ENCODE measurements at places on chromosomes 11 and 22.

DNA sequence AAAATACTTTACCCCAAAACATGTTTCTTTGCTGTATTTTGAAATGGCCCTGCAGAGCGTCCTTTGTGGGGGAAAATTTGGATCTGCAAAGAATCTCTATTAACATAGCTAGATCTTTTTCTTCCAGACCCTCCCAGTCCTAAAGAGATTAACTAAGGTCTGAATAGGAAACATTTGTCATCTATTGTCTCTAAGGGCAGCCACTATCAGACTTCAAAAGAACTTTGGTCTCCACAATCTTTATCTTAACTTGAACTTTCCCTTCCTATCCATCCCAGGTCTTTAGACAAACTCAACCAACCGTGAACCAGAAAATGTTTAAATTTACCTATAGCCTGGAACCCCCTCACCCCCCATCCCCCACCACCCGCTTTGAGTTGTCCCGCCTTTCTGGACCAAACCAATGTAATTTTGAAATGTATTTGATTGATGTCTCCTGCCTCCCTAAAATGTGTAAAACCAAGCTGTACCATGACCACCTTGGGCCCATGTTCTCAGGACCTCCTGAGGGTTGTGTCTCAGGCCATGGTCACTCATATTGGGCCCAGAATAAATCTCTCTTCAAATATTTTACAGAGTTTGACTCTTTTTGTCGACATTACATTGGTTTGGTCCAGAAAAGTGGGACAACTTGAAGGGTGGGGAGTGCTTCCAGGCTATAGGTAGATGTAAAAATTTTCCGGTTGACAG, 3.5 kb upstream of the KRTAP5-9 start:
- DNase-seq = no peak

DNA sequence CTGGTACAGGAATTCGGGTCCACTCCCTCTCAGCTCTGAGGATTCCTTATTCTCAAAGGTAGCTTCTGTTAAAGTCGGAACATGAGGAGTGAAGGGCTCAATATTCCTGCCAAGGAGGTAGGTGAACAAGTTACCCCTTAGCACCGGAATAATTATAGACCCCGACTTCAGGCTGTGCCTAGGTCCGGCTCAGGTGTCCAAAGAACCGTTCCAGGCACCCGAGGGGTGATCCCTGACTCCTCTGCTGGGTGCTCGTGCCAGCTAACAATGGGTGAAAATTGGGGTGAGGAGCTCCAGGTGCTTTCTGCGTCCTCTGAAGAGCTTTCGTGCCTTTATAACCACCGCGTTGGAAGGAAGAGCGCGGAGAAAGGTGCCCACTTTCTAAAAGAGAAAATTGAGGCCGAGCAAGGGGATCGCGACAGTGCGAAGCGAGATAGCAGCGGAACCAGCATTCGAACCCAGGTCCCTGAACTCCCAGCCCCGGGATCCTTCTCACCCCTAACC, 393 bp downstream of the CYB561A3 start:
- DNase-seq = no peak

DNA sequence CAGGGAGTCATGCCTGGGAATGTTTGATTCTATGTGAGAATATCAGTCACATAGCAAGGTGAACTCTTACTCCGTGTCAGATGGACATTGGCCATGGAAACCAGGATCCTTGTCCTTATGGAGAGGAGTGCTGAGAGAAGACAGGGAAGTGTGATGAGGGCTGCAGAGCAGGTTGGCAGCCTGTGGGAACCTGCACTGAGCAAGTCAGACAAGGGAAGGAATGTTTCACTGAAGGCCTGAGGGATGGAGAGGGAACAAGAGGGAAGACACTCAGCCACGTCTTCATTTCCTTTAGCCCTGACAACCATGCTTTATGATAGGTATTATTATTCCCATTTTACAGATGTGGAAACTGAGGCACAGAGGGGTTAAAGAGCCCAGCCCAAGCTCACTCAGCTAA, 38.4 kb upstream of the HORMAD2 start:
- no peak for DNase-seq

DNA sequence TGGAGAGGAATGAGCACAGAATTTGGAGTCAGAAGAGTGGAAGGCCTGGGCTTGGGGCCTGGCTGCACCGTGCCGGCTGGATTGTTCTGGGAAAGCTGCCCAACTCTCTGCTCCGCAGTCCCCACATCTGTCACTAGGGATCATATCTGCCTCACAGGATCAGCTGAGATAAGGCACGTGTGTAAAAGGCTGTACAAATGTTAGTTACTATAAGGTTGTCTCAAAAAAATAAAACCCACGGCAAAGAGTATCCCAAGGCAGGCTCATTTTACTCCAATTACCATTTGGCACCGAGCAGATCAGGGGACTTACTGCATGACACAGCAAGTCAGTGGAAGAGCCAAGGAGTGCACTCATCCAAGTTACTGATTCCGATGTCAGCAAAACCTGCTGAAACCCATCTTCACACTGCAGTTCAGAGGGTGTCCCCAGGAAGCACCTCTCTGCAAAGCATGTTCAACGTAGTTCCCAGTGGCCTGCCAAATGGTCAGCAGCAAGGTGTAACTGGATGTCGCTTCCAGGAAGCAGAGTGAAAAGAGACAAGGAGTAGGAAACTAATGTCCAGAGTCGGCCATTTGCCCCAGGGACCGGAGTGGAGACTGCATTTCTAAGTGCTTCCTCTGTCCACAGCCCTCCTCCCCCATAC, 18.1 kb upstream of the MRTFA start:
- no peak for DNase-seq

DNA sequence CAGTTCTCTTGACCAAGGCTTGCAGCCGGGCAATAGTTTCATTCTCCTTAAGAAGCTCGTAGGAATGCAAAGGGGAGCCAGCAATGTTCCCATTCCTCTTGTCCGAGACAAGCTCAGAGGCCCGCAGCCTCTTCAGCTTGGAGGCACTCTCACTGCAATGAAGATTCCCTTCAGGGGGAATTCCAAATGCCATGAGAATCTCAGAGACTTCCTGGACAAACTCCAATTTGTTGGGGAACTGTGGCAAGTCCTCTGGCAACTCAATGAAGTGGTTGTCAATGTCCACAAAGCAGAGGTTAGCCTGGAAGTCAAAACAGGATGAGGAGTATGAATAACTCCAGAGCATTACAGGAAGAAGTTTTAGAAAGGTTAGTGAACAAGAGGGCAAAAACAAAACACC, 84.4 kb downstream of the DENND5A start:
- DNase-seq = no peak

DNA sequence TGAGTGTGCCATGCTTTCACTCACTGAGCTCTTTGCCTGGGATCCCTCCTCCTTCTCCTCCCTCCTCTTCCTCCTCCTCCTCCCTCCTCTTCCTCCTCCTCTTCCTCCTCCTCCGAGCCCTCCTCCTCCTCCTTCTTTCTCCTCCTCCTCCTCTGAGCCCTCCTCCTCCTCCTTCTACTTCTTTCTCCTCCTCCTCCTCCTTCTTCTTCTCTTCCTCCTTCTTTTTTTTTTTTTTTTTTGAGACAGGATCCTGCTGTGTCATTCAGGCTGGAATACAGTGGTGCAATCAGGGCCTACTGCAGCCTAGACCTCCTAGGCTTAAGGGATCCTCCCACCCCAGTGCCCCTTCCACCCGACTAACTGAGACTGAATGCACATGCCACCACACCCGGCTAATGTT, 62.3 kb downstream of the DEUP1 start:
- no peak for DNase-seq

DNA sequence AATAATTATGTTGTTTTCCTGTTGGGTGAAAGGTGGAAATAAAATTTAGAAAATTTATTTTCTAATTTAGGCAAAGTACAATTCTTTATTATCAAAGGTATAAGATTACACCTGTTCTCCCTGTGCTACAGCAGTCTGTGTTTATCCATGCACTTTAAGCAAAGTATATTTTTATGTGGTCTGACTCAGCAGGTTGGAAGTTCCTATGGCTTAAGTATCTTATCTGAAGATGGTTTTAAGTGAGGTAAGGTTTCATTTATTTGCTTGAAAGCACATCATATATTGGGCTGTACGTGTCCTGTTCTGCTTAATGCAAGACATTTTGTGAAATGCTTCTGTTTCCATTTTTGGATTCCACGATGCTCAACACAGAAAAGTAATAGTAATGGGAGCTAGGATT, 14.6 kb downstream of the PPME1 start:
- DNase-seq = no peak

DNA sequence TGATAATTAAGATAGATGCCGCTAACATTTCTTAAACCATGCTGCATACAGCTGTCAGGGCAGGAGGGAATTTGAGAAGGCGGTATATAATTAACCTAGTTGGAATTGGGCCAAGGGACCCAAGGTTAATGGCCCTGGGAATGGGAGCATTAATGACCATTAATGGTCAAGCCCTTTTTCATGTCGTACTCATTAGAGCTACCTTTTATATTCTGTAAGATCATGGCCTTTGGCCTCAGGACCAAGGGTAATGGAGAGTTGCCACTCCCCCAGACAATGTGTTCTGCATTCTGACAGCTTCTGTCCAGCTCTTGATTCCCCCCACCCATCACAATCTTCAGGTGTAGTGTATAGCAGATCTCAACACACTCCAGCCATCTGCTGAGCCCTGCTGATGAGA, 111.6 kb downstream of the NTM start:
- DNase-seq = no peak

DNA sequence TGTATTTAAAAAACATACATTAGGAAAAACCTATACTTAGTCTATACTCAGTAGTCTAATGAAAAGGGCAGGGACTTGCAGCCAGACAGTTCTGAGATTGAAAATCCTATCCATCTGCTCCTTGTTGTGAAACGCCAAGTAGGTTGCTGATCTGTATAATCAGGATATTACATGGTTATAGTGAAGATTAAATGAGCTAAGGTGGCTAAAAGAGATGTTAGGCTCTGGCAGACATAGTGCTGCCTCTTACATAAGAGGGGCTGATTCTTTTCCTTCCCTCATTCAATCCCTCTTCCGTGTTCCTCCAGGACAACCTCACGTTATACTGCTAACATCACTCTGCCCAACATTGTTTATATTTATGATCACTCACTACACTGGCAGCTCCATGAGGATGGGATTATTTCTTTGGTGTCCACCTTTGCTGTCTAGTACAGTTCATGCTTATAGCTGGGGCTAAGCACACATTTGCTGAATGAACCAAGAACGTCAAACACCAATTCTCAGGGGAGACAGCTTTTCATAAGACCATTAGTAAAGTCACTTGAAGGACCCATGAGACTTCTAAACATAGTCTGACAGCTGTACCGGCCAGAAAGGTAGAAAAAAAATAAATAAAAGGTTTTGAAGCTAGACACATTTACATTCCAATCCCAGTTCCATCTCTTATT, 46.3 kb downstream of the GAB2 start:
- no peak for DNase-seq

DNA sequence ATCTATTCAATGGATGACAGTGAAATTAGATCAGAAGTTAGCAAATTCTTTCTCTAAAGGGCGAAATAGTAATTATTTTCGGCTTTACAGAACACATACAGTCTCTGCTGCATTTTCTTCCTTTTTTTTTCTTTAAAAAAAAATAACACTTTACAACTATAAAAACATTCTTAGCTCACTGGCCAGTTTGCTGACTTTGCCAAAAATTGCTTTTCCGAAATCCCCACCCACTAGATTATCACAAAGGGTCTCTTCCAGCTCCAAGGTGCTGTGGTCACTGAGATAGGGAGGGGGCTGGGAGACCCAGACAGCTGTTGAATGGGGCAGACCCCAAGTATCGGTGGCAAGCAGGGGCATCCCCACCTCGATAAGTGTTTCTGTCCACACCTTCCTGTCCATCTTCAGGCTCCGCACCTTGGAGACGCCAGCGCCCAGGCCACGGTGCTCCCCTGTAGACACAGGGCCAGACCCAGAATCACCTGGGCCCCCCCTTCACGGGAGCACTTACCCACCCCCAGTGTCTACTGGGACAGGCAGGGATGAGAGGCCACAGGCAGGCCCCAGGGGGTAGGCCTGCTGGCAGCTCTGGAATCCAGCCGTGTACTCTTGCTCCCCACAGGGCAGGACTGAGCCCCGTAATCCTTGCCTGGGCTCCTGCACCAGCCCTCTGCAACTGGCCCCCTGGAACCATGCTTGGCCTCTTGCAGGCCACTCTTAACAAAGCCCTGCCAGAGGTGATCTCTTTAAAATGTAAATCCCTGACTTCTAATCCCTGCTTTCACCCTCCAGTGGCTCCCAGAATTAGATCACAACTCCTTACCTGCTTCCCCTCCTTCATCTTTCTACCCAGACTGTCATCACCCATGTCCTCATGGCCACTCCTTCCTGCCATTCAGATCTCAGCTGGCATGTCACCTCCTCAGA, 31.5 kb upstream of the PDE2A start:
- DNase-seq = no peak

DNA sequence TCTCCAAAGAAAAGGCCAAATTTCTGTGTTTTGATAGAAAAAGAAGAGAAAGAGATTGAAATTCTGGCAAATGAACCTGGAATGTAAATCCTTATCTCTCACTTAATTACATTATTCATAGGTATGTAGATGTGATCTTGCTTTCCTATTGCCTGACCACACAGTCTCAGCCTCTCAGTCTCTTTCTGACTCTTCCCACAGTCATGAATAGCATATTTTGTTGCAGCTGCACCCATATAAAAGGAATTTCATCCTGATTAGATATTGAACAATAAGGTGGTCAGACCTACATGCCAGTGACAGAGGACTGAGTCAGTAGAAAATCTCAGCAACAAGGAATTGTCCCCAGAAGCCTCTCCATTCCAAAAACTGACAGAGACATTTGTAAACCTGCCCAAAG, 62.9 kb upstream of the LRRC4C start:
- no peak for DNase-seq

- no peak for DNase-seq
These were observed 72.1 kb downstream of the LRRC32 start for GRCh38 chr11:76598426-76598839.

DNA sequence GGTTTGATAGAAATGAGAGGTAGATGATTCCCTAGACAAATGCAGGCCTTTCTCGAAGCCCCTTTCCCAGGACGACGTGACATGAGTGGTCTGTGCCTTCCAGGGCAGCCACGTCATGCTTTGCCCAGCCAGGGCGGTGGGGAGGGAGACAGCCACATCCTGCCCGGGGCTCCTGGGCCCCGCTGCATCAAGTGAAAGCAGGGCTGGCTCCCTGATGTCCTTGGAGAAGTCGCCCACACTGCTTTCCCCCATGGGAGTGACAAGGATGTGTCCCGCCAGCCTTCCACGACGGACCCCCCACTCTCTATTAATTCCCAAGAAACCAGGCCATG, 13.2 kb downstream of the PPARA start:
- DNase-seq = no peak

DNA sequence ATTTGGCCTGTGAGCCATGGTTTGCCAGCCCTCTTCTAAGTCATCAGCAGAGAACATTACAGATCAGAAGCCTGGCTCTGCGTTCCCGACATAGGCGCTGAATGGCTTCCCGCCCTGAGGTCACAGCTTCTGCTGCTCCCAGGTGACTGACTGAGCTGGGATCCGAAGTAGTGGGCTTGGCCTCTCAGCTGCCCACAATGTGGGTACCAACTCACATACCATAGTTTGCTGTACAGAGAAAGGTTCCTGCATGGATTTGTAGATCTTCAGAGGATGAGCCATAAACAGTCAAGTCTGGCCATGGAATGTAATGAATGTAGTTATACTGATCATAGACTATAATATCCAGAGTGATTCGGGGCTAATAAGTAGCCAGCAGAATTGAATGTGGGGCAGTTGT, 42.6 kb downstream of the TEAD1 start:
- DNase-seq = no peak

Measured in stimulated activated effector memory CD8-positive, alpha-beta T cell treated with anti-CD3 and anti-CD28 coated beads, Interleukin-12 subunit alpha, Interleukin-12 subunit beta, amount 100 ng/mL, for 72 hours (primary cell).